ENCODE measurements at places on chromosomes 6 and 20.

- no peak for DNase-seq
These were observed 12.0 kb downstream of the TCP1 start for GRCh38 chr6:159777240-159777904.

GRCh38 chr6:26459023-26459810 is 1.5 kb downstream of the BTN2A1 start:
- DNase-seq: no peak

DNA sequence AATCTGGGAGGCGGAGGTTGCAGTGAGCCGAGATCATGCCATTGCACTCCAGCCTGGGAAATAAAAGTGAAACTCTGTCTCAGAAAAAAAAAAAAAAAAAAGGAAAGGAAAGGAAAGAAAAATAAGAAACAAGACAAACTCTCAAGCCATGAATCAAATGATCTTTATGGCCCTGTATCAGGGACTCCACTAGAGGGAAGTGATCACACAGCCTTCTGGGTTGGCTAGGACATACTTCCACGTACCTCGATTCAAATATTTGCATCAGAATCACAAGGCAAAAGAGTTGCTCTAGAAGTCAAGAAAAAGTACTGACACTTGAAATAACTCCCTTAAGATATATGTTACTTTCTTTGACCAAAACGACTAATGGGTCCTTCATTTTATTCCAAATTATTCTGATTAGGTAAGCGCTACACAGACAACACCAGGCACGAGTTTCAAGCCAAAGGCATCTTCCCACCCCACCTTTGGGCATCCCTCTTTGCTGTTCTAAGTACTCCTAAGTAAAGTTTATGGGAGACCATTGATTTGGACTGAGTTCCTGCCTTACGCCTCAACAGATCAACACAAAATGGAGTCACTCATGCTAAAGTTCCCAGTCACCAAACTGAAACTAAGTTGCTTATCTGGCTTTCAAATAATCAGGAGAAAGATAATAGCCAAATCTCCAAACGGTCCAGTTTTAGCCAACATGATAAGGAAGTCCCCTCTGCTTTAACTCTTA is 77.5 kb upstream of the NT5E start:
- no peak for DNase-seq

- no peak for DNase-seq
These were observed 1.4 kb downstream of the CTSZ start for GRCh38 chr20:59005523-59006166.

DNA sequence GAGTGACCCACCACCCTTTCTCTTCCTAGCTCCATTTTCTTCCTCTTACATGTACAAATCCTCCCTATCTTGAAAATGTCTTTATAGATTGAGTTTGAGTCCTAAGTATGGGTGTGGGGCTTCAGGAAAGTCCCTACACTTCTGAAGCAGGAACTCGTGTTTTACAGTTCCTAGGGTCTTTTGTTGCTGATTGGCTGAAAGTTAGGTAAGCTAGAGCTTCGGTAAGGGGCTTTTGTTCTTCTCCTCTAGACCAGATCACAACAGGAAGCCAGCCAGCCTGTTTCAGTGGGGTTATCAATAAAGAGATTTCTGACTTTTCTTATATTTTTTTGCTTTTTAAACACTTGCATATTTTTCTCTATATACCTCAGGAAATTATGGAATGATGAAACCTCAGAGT is 51.3 kb downstream of the CNR1 start:
- no peak for DNase-seq

DNA sequence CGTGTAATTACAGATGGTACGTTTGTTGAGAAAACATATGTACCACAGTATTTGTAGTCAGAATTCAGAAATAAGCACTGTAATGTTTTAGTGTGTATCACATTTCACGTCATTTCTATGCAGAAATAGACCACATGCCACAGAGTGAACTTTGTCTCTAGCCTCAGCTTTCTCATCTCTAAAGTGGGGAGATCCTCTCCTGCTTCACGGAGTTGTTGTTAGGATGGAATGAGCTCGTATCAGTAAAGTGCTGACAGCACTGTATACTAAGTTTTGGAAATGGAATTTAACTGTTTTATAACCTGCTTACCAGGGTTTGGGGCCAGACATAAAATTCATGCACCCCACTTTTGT is 34.2 kb upstream of the PXDC1 start:
- DNase-seq: no peak

GRCh38 chr6:7730001-7730783 is 4.3 kb downstream of the BMP6 start:
- DNase-seq: peak; percentile 28

DNA sequence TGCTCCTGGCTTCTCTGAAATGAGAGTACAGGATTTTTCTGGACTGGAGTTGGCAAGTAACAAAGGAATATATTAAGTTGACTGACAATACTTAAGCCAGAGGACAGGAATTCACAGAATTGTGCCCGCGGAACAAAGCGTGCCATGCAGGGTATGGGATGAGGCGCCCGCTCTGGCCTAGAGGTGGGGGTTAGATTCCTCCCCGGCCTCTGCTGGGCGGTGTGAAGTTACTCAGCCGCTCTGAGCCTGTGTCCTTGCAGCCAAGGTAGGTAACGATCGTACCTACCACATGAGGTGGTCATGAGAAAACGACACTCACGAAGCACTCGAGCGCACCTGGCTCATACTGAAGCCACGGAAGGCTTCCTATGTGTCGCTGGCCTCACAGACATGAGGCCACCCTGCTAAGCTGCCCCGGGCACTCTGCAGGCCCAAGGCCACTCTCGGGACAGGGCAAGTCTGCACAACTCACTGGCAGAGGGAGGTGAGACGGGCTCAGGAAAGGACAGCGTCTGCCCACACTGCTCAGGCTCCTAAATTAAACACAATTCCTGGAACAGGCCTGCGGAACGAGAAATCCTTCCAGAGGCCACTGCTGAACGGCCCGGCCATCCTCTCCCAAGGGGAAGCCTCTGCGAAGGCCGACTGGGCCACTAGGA is 70.8 kb downstream of the PSMG4 start:
- DNase-seq: no peak

DNA sequence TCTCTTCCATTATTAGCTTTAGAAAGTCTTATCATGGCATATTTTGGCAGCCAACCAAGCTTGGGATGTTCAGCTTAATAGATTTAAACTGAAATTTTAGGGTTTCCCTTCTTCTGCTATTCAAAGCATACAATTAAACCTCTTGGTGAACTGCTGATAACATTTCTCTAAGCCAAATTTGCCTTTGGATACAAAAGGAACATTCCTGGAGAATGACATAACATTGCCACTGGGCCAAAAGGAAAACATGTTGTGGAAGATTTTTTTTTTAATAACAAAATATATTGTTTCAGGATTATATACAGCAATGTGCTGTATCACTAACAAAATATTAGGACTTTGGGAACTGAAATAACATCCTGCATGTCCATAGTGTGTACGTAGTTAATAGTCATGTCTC is 215.1 kb upstream of the TBX18 start:
- DNase-seq: no peak

GRCh38 chr6:151885234-151885633 is 77.8 kb downstream of the ESR1 start:
- DNase-seq: no peak

- DNase-seq: no peak
These were observed 3.9 kb upstream of the TRDN start for GRCh38 chr6:123640567-123641187.

DNA sequence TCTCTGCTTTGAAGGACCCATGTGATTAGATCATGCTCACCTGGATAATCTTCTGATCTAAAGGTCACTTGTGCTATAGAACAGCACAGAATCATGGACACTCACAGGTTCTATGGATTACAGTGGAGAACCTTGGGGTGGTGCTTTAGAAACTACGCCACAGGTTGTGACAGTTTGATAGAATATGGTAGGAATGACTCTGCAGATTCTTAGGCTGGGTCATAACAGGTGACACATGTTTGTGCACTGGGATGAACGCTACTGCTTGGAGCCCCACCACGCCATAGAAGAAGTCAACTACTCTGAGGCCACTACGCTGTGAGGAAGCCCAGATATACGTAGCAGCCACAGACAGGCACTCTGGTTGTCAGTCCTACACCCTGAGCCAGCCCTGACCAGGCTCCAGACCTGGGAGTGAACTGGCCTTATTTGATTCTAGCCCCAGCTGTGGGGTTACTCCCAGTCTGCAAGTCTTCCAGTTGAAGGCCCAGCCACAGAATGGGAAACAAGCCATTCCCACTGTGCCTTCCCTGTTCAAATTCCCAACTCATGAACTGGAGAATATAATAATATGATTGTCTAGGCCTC is 99.0 kb upstream of the SLC24A3 start:
- DNase-seq: no peak

- DNase-seq: no peak
These were observed 838 bp downstream of the STMN3 start for GRCh38 chr20:63652192-63652980.

DNA sequence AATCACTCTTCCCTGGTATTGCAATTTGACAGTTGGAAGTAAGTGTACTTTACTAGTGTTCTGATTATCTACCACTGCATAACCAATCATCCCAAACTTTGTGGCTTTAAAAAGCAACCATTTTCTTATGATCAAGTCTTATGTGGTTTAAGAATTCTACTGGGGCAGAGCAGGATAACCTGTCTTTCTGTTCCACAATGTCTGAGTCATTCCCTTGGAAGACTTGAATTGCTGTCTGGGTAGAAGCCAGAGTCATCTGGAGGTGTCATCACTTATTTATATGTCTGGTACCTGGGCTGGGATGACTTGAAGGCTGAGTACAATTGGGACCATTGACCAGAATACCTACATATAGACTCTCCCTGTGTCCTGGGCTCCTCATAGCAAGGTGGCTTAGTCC is 644.3 kb downstream of the HDGFL1 start:
- peak; percentile 39 for DNase-seq

- DNase-seq: no peak
These were observed 1.7 kb upstream of the PHF10 start for GRCh38 chr6:169726049-169726400.

- no peak for DNase-seq
These were observed 58.9 kb downstream of the TRERF1 start for GRCh38 chr6:42392833-42393232.

- DNase-seq: no peak
These were observed 3.4 kb upstream of the HLA-A start for GRCh38 chr6:29938746-29939508.

DNA sequence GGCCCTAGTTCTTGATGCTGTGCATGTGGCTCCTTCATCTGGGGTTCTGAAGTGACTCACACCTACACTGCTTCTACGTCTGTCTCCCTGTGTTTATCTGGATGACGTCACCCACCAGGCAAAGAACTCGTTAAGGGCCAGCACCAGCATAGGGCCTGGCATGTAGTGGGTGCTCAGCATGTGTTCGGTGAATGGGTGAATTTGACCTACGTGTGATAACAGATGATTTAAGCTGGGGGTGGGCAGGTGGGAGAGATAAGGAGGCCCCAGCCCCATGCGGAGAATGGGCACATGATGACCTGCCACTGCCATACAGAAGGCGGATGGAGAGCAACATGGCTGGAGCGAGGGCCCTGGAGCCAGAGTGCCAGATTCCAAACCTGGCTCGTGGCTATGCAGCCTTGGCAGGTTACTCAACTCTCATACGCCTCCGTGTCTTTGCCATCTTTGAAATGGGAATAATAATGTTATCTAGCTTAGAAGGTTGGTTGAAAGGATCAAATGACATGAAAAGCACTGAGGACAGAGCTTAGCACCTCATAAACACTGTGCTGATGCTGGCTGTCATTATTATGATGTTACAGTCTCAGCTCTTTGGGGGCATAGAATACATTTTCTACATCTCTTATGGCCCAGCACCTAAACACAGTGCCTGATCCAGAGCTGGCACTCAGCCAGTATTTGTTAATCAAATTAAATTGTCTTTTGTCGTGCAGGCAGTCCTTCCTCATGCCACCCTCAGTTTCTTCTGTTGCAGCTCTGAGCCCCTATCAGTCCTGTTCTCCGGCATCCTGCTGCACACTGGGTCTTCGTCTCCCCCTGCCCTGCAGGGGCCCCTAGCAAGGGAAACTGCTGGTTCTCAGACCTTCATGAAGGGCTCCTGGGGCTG is 39.6 kb downstream of the VEGFA start:
- DNase-seq: peak; percentile 74

- DNase-seq: peak; percentile 87
These were observed 19.6 kb upstream of the ABT1 start for GRCh38 chr6:26576929-26577719.

- DNase-seq: no peak
These were observed 79.1 kb upstream of the F13A1 start for GRCh38 chr6:6399568-6399967.

- DNase-seq: no peak
These were observed 86.9 kb downstream of the RAMACL start for GRCh38 chr6:166499350-166500163.

DNA sequence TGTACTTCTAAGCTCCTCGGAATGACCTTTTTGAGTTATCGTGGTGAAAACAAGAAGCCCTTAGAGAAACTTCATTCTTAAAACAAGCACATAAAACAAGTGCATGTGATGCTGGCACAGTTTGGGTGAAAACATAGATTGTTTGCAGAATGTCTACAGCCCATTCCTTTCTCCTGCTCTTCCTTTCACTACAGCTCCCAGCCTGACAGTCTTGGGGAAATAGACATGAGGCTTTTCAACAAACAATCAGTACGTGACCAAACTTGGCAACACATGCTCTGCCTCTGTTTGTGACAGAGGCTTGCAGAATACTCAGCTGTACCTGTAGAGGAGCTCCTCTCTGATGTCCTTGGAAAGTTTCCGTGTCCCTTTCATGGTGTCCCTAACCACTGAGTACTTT is 321.6 kb downstream of the ZFAND3 start:
- no peak for DNase-seq

GRCh38 chr6:52641388-52641787 is 29.5 kb upstream of the TMEM14A start:
- DNase-seq: no peak

GRCh38 chr6:3379482-3380060 is 77.3 kb downstream of the SLC22A23 start:
- DNase-seq: no peak

DNA sequence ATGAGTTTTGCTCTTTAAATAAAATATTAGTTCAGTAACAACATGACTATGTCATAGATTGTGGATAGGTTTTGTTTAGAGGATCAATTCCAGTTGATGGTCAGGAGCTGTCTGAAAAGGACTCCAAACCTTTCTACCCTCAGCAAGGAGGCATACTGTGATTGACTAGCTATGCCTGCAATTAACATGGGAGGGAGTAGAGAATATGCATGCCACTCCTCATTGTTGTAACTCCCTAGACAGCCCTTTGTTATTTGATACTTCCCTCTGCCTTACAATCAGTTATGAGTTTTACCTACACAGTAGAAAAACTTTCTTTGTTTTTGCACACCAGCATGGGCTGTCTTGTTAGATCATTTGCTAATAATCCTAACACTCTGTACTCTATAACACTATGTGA is 1418.5 kb downstream of the KHDRBS2 start:
- DNase-seq: no peak
